Nasal cavity respiratory epithelium epithelial cell of viscerocranial mucosa (primary cell): ENCODE measurements at places on chromosomes 13 and 19. TPM values are rescaled to one million over a fixed set of nuclear protein-coding genes. Genes with fewer than 3 reads are reported as not detected.

C19orf85 gene
- not detected in 2 replicates for total RNA-seq

GZMM gene
- total RNA-seq = not detected in 2 replicates

KLK5 gene
- total RNA-seq = 25.0 and 189 TPM in 2 replicates

SLC25A41 gene
- total RNA-seq = 0.21 TPM in 1 of 2 replicates, not detected in the other

SERPINE3 gene
- not detected in 2 replicates for total RNA-seq

GRIN3B gene
- 1.4 and 2.1 TPM in 2 replicates for total RNA-seq

MAMSTR gene
- total RNA-seq = 0.34 and 0.57 TPM in 2 replicates

NKPD1 gene
- total RNA-seq = 0.34 and 0.93 TPM in 2 replicates

FIZ1 gene
- total RNA-seq = 4.8 and 5.4 TPM in 2 replicates

CEACAM5 gene
- total RNA-seq = 2.4 and 8.3 TPM in 2 replicates

KASH5 gene
- not detected in 2 replicates for total RNA-seq

VSTM1 gene
- not detected in 2 replicates for total RNA-seq

CGB3 gene
- not detected in 2 replicates for total RNA-seq

JSRP1 gene
- not detected in 2 replicates for total RNA-seq

C19orf18 gene
- 0.28 and 0.34 TPM in 2 replicates for total RNA-seq

LMTK3 gene
- 1.0 and 3.6 TPM in 2 replicates for total RNA-seq

MAP2K7 gene
- 15.4 and 20.9 TPM in 2 replicates for total RNA-seq

CGB8 gene
- total RNA-seq = not detected in 2 replicates

PEAK3 gene
- not detected in 2 replicates for total RNA-seq

ZAR1L gene
- not detected in 2 replicates for total RNA-seq

GCDH gene
- 18.0 and 24.6 TPM in 2 replicates for total RNA-seq
